Activated CD4-positive, alpha-beta T cell treated with anti-CD3 and anti-CD28 coated beads, Interleukin-2, amount 10 ng/mL, durations not matched to agents 7 days and 5 days (primary cell): ENCODE measurements at places on chromosomes 11 and 22. TPM values are rescaled to one million over a fixed set of nuclear protein-coding genes. Genes with fewer than 3 reads are reported as not detected.
A peak's percentile ranks its signal among the peaks of the same experiment; 100 is the strongest.

Gene MMP13
- total RNA-seq, result not detected

Gene IL17REL
- total RNA-seq, result not detected

Gene GAB4
- not detected for total RNA-seq

Gene ACRV1
- total RNA-seq, result not detected

GRCh38 chr22:39621826-39622225 is 51.3 kb downstream of the CACNA1I start:
- no peak for DNase-seq
- no peaks in the 10 kb centered on the region for H3K36me3 ChIP-seq
- H3K27ac ChIP-seq, result no peak overlapping the region
- no peak overlapping the region for H3K4me3 ChIP-seq
- peaks cover 9% of the 10 kb centered on the region for H3K27me3 ChIP-seq

DNA sequence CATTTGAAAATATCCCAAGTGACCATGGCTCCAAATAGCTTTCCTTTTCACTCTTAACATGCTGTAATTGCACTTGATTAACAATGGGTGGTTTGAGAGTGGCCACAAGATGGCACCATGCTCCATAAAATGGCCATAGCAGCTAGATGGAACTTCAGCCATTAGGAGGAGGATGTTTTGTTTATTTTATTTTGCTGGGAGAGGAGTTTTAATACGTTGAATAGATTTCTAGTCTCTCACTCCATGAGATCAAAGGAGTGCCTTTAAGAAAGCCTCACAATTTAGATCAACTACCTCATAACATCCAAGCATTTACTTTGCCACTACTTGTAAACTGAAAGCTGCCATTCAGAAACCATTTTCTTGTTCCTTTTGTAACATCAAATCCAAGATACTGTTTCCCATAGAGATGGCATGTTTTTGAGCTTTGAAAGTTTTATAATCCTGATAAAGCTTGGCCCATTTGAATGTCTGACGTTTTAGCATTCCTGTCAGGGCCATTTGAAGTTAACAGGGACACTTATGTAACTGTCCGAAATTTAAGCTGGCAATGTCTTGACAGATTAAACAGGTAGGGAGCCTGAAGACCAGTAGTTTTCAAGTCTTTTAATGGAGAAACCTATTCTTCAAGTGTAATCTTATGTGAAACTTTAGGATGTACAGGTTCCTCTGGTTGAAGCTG is 4.7 kb downstream of the FEN1 start:
- no peak overlapping the region for H3K4me3 ChIP-seq
- H3K36me3 ChIP-seq, result peaks cover 59% of the 10 kb centered on the region
- peaks cover 42% of the 10 kb centered on the region for H3K4me1 ChIP-seq
- no peaks in the 10 kb centered on the region for H3K27me3 ChIP-seq
- H3K27ac ChIP-seq, result no peak overlapping the region

DNA sequence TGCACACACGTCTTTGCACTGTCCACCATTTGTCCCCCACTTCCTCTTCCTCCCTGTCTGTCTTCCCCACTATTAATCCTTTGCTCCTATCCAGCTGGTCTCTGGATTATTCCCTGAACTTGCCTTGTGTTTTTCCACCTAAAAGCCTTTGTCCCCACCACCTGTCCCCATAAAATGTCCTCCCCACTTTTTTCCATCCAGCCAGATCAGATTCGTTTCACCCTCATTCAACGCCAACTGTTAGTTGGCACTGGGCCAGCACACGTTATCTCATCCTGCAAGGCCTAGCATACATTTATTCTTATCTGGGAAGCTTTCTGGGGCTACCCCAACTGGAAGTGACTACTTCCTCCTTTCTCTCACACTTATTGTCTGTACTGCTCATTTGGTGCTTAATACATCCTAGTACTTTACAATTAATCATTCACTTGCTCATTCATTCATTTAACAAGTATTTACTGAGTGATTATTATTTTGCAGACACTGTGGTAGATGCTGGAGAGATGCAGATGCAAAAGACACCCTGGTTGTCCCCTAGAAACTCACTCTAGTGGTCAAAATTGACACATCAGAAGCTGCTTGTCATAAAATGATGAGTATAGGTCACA is 96.2 kb downstream of the RASSF10 start:
- no peaks in the 10 kb centered on the region for H3K4me1 ChIP-seq
- no peak overlapping the region for H3K4me3 ChIP-seq
- no peak overlapping the region for H3K27ac ChIP-seq
- no peaks in the 10 kb centered on the region for H3K36me3 ChIP-seq
- no peak for DNase-seq

DNA sequence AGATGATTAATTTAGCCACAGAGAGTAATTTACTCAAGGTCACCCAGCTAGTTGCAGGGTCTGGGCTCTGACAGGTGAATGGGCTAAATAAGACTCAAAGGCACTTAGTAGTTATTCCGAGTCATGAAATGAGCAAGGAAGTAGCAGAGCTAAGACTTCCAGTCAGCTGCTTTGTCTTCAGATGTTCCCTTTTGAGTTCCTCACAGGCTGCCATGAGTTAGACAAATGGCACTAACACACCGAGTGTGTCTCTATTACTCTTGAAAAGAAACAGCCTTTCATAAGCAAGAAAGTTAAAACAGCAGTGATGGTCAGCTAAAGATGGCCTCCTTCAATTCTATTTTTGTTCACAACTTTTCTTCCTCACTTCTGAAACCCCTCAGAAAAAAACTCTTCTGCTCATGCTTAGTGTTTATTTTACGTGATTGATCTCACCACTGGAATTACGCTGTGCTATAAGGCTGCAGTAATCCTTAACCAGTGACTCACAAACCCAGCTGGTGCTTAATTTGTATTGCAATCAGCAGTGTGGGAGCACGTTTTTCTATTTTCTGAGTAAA is 389.1 kb downstream of the AASDHPPT start:
- H3K27me3 ChIP-seq, result no peaks in the 10 kb centered on the region
- H3K4me3 ChIP-seq, result no peak overlapping the region
- no peak for DNase-seq
- H3K27ac ChIP-seq, result no peak overlapping the region

- peaks cover 4% of the 10 kb centered on the region for H3K4me1 ChIP-seq
- H3K36me3 ChIP-seq, result no peaks in the 10 kb centered on the region
- H3K27me3 ChIP-seq, result peaks cover 3% of the 10 kb centered on the region
- DNase-seq, result no peak
Observed at GRCh38 chr22:39624501-39624821, 53.9 kb downstream of the CACNA1I start.

GRCh38 chr22:23401910-23402274 is 178.2 kb downstream of the IGLL1 start:
- H3K4me1 ChIP-seq, result no peaks in the 10 kb centered on the region
- H3K4me3 ChIP-seq, result no peak overlapping the region
- DNase-seq, result no peak
- H3K36me3 ChIP-seq, result no peaks in the 10 kb centered on the region
- no peak overlapping the region for H3K27ac ChIP-seq

- peaks cover 42% of the 10 kb centered on the region for H3K4me1 ChIP-seq
- H3K4me3 ChIP-seq, result peak overlapping the region; percentile 81
- H3K36me3 ChIP-seq, result peaks cover 10% of the 10 kb centered on the region
- H3K27me3 ChIP-seq, result peaks cover 2% of the 10 kb centered on the region
- no peak for DNase-seq
- peak overlapping the region; percentile 70 for H3K27ac ChIP-seq
Observed at GRCh38 chr11:66465373-66466224, 1.1 kb upstream of the PELI3 start.

DNA sequence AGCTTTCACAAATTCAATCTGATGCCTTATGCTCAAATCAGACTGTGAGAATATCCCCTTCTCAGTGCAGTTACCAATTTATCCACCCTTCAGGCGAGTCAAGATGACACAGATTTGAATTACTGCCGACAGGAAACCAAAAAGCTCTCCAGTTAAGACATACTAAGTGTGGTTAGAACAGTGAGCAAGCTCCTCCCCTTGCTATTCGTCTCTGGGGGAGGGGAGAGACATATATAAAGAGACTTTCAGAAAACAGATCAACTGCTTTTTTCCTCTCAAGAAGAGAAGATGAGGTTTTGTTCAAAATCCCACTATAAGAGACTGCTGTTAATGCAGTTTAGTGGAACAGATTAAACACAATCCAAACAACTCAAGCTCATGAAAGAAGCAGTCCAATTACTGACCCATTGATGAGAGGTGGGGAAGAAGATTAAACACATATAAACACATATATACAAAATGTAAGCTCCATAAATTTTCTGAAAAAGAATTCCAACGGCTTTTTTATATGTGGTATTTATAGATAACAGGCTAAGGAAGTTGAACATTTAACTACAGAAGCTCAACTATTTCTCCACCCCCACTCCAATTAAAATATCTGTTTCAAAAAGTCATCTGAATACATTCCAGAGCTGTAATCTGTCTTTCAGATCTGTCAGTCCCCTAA is 102.7 kb downstream of the MRTFA start:
- peaks cover 57% of the 10 kb centered on the region for H3K4me1 ChIP-seq
- peak; percentile 78 for DNase-seq
- H3K27ac ChIP-seq, result peak overlapping the region; percentile 85
- H3K4me3 ChIP-seq, result peak overlapping the region; percentile 74
- peaks cover 15% of the 10 kb centered on the region for H3K36me3 ChIP-seq

DNA sequence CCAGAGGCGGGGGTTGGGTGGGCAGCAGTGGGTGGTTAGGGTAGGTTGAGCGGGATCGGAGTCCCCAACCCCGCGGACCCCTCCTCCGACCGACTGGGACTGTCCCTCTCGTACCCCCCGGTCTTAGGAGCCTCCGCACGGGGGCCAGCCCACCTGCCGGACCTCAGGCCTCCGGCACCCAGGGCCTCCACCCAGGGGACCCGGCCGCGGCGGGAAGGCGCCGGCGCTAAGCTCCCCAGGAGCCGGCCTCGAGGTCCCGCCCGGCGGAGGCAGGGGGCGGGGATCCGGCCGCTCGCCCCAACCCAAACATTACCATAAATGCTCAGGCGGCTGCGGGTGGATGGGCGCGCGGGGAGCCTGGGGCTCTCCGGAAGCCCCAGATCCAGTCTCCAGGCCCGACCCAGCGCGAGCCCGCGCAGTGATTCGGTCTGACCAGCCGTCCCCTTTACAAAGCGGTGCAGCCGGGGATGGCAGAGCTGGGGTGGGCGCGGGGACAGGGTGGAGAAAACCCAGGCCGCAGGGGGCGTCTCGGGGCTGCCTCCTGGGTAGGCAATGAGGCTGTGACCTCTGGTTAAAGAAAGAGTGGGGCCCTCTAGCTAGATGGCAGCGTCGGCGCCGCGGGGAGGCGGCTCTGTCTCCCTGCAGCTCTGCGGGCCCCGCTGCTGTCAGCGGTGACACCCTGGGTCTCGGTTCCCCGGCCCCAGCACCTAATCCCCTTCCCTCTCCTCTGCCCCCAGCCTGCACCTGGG is 4.0 kb upstream of the MCAM start:
- H3K4me1 ChIP-seq, result peaks cover 35% of the 10 kb centered on the region
- H3K27ac ChIP-seq, result peak overlapping the region; percentile 90
- peak overlapping the region; percentile 74 for H3K4me3 ChIP-seq
- no peaks in the 10 kb centered on the region for H3K36me3 ChIP-seq
- peaks cover 30% of the 10 kb centered on the region for H3K27me3 ChIP-seq

- peak within 1 kb of the TSS; percentile 91 for H3K27ac ChIP-seq
- H3K36me3 ChIP-seq, result peaks cover 16% of the 10 kb centered on the region
- DNase-seq, result peak; percentile 99
- peak within 1 kb of the TSS; percentile 91 for H3K4me3 ChIP-seq
- H3K4me1 ChIP-seq, result peaks cover 22% of the 10 kb centered on the region
Observed at GRCh38 chr11:2400069-2400761, at the start of gene TSSC4. TSSC4 (plus strand) TSS chr11:2400750; CDS start chr11:2402634, 1,884 bp downstream.

- H3K4me1 ChIP-seq, result no peaks in the 10 kb centered on the region
- no peak overlapping the region for H3K27ac ChIP-seq
- DNase-seq, result no peak
- peaks cover 2% of the 10 kb centered on the region for H3K27me3 ChIP-seq
Observed at GRCh38 chr22:47854251-47854650, 1091.8 kb downstream of the TBC1D22A start.
